ENCODE measurements at places on chromosomes 3 and 15.

- DNase-seq = no peak
Observed at GRCh38 chr3:64427671-64428070, 202.4 kb upstream of the PRICKLE2 start.

- peak; percentile 63 for DNase-seq
Observed at GRCh38 chr15:70096215-70097062, 1.3 kb downstream of the TLE3 start.

- DNase-seq = no peak
Observed at GRCh38 chr3:19346759-19347158, 198.4 kb downstream of the KCNH8 start.

- no peak for DNase-seq
Observed at GRCh38 chr3:171649911-171650592, 160.2 kb downstream of the PLD1 start.

DNA sequence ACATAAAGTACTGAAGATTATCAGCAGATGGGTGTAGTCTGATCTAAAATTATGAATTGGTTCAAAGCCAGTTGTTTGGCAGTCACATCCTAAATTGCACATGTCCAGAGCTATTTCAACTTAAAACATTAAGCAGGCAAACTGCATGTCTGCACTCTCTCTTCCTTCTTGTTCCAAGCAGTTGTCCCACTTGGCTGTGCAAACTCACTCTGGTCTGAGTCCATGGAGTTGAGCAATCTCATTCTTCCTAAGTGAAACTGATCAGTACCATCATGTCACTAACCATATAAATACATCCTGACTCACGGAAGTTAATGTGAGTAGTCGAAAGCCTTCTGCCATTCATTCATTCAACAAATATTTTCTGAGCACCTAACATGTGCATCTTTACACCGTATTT, 353.0 kb downstream of the ROBO1 start:
- no peak for DNase-seq

DNA sequence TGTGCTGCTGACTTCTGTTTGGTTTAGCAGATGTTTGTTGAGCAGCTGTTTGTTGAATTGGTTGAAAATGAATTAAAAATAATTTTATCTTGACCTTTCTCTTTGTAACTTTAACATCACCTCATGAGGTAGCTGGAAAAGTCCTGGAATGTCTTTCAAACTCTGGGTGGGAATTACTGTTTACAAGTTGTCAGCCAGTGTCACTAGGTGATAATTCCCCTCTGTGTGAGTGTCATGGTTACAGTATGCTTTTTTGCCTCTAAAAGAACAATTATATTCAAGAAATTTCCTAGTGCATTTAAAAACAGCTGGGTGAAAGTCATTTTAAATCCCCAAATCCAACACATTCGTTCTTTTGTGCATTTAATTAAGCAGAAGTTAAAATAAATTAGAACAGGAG, 113.2 kb downstream of the PTPRG start:
- no peak for DNase-seq

GRCh38 chr3:187946163-187946691, 201.0 kb upstream of the BCL6 start:
- no peak for DNase-seq

DNA sequence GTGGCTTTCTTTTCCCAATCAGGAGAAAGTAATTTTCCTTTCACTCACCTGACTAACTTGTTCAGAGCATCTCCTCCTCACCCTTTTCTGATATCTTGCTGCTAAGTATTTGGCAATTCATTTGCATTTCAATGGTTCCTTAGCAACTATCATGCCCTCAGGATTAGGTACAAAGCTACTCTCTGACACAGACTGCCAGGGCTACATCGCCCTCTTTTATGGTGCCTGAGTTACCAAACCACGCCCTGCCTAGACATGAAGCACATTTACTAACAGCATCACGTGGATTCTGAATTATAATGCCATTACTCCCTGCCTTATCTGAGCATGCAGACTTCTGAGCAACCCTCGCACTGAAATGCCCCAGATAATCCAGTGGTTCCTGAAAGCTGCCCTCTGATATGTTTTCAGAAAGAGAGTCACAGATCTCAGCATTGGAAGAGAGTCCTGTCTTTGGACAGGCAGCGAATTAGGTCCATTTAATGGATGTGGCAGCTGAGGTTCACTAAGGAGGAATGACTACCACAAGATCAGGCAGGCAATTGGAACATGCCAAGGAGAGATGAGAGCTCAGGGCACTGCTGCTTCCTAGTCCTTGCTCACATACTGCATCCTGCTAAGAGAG, 14.5 kb downstream of the EPHB1 start:
- no peak for DNase-seq

DNA sequence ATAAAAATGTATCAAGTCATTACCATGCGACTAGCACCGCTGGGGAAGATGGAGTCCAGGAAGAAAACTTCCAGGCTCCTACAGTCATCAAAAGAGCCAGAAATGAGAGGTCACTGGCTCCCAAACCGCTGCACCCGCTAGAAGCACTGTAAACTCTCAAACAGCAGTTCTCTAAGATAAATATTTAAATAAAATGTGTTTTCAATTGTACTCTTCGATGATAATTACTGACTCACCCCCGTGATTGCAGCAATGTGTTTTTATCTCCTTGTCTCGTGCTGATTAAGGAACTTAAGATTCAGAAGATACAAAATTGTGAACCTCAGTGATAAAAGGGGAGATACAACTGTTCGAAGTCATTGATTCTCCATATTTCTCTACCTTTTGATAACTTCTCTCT, 45.8 kb upstream of the FOXP1 start:
- DNase-seq = no peak

- DNase-seq = no peak
Observed at GRCh38 chr3:51568036-51568435, 29.5 kb downstream of the RAD54L2 start.

- no peak for DNase-seq
Observed at GRCh38 chr3:187750513-187751123, 5.3 kb upstream of the BCL6 start.

GRCh38 chr15:30984542-30984941, 6.9 kb downstream of the MTMR10 start:
- no peak for DNase-seq

GRCh38 chr3:183504597-183504996, 50.9 kb downstream of the KLHL6 start:
- DNase-seq = no peak

GRCh38 chr15:66630801-66631351, 65.1 kb upstream of the LCTL start:
- DNase-seq = no peak

DNA sequence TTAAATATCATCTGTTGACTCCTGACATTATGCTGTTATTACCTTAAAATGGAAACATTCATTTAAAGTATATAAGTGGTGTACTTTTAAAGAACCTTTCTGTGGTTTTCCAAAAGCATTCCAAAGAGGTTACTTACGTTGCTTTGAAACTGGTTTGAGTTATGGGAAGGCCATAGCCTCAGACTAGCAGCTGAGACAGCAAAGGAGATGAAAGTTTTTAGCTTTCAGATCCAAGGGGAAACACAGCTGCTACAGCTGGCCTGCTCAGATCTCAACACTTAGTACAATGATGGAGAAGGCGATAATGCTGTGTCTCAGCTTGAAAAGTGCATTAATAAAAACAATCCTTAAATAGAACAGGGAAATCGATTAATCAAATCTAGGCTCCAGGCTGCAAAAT, 921.1 kb downstream of the ROBO1 start:
- DNase-seq = no peak

GRCh38 chr3:4517643-4518311, 24.6 kb downstream of the ITPR1 start:
- DNase-seq = no peak

GRCh38 chr3:42014921-42015533, 53.1 kb upstream of the ULK4 start:
- DNase-seq = no peak

Data from stimulated activated CD4-positive, alpha-beta T cell treated with anti-CD3 and anti-CD28 coated beads, TNF-alpha, amount 100 ng/mL, for 24 hours (primary cell).